ENCODE measurements at places on chromosomes 4 and X.

GRCh38 chr4:18342847-18343246 is 321.3 kb upstream of the LCORL start:
- DNase-seq = no peak

DNA sequence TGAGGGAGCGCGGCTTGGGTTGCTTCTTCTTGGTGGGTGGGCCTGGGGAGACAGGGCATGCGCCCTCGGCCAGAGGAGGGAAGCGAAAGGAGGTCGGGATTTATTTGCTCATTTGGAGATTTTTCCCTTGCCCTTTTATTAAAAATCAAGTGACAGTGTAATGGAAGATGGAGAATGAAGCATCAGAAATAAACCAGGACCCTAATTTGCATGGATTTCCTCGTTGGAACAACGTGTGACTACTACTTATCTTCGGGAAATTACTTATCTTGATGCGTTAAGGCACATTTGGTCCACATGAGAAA is 709 bp upstream of the CLOCK start:
- peak; percentile 47 for DNase-seq

- no peak for DNase-seq
Observed at GRCh38 chrX:126982158-126982557, 162.6 kb downstream of the PRR32 start.

DNA sequence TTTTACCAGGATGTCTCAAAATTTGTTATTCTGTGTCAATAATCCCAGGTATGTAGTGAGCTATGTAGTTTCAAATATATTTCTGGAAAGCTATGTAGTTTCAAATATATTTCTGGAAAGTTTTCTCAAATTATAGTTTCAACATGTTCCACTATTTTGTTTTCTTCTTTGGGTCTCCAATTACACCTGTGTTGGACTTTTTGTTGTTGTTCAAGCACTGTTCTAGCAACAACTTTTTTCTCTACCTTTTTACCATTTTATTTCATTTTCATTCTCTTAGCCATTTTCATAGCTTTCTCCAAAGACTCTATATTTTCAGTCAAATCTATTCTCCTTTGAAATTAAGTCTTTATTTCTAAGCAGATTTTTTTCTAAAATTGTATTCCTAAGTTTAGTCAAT is 88.4 kb downstream of the LCORL start:
- no peak for DNase-seq

- DNase-seq = no peak
Observed at GRCh38 chrX:1894740-1895139, 279.9 kb downstream of the ASMT start.

DNA sequence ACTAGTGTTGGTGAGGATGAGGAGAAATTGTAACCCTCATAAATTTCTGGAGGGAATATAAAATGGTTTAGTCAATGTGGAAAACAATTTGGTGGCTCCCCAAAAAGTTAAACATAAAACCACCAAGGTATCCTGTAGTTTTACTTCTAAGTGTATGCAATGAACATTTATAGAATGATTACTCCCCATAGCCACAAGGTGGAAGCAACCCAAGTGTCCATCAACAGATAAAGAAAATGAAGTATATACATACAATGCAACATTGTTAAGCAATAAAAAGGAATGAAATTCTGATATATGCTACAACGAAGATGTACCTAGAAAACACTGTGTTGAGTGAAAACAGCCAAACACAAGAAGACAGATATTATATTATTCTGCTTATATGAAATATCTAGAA is 569.1 kb upstream of the GRID2 start:
- DNase-seq = no peak

DNA sequence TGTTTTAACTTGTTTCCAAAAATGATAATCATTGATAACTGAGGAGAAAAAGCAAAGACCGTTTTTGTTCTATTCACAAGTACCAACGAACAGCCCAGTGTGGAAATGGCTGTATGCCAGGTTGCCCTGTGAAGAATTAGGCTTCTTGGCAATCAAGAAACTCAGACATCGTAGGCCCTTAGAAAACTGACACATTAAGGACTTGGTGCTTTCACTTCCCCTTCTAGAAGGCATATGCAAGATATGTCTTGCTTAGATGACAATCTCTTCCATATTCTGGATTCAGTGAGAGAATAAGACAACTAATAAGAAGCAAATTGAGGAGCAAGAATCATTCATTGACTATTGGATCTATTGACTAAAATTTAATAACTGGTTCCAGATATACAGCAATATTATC is 56.6 kb downstream of the ANAPC10 start:
- no peak for DNase-seq

DNA sequence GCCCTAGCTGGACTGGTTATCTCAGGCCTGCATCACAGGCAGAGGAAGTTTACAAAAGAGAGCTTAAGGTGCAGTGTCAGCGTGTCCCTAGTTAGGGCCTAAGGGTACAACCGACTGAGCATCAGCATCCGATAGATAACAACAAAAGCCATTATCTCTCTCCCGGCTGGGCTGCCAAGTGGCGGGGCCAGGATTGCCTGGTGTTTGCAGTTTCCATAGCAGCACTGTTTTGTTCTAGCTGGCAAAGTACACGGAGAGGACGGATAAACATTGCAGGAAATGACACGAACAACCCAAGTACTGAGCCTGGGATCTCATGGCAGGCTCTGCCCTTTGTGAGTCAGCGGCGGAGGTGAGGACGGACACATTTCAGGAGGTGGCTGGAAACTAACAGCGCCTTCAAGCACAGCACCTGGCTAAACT is 104.7 kb upstream of the NOCT start:
- DNase-seq = no peak

DNA sequence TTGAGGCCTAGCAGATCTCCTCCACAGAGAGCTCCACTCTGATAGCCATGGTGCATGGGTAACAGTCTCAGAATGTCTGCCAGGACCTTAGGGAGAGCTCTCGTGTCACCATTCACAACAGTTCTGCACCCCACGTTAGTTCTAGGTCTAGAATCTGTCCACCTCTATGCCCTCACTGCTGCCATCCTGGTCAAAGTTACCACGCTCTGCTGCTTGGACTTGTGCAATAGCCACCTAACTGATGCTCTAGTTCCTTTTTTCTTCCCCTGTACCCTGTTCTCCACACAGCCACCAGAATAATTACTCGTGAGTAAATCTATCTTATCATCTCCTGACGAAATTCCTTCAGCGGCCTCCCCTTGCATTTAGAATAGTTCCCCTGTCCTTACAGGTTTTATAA is 268.8 kb upstream of the GATB start:
- no peak for DNase-seq

DNA sequence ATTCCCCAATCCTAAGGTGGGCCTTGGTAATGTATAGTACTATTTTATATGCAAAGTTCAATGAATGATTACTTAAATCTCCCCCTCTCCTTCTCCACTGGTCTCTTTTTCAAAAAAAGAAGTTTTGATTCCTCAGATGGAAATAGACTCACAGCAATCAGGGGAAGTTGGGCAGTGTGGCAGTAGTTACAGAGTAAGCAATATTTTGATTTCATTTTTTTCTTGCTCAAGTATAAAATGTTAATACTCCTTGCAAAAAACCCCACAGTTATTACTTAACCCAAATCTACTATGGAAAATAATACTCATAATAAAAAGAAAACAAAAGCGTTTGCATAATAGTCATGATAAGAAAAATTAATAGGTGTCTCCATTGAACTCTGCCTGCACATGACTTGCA is 56.9 kb upstream of the CXCL8 start:
- no peak for DNase-seq

DNA sequence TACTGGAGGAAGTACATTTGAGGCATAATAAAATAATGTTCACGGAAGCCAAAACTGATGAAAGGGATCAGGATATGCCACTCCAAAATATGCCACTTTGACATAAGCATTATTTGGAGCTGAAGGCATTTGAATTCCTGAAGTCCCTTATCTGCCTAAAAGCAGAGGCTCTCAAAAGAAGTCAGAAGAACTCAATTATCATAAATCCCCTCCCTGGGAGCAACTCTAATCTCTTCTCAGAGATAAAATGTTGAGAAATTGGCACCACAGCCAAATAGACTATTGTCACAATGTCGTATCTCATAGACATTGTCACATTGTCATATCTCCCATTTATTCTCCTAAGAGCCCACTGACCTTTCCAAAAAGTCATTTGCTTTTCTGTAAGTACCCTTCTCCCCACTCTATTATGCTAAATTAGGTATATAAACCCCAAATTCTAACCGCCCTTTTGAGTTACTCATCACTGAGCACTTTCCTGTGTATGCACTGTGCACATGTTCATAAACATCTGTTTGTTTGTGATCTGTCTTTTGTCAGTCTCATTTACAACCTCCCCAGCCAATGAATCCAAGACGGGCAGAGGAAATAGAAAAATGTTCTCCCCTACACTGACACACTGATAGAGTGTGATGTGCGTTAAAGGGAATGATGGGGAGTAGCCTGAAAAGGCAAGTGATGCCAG is 78.5 kb upstream of the NAF1 start:
- no peak for DNase-seq

DNA sequence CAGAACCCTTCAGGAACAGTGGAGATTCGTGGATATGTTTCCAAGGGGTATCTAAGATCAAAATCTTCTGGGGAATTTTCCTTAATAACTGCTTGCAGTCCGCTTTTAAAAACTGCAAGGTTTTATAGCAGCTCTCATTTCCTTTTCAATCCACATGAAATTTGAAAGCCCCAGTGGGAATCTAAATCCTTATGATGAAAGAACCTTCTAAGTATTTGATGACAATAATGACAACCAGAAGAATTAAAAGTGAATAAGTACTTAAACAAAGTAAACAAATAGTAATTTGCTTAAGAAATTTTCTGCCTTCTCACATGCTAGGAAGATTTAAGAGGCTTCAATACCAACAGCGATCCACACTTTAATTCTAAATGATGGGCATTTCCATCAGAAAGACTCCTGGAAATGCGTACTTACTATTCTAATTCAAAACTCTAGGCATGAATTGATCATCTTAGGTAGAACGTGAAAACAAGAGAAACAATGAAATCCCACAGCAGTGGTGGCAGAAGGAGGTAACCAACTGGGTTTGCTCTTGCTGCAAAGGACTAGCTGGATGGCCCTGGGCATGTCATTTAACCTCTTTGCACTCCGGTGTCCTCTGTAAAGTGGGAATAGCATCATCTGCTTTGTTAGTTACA is 37.6 kb upstream of the S100G start:
- DNase-seq = no peak

- no peak for DNase-seq
Observed at GRCh38 chrX:68829582-68830418, 979 bp downstream of the EFNB1 start.

DNA sequence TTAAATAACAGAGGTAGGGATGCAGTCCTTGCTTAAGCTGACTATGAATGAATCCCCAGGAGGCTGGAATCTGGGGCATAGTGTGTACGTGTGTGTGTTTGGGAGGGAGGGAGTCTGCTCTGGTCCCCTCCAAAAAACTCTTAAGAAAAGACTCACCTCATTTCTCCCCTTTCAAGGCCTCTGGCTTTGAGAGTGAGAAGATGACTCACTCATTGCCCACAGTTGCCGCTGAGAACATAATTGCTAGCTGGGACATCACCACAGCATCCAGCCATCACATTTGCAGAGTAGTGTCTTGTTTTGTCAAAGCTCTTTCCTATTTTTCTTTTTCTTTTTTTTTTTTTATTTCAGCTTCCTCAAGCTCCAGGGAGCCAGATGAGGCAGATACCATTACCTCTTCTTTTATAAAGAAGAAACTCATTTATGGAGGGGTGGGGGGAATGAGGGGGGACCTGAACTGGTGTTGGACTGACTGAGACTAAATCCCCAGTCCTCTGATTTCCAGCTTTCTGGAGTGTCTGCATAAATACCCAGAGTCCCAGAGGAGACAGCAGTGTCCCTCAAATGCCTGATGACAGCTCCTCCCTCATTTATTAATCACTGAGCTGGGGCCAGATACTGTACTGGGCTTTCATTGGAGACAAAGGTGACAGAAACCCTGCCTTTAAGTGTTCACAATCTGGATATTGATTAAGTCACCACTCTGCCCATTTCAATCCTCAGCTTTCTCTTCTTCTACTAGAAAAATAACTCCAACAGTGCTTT is 61.9 kb upstream of the LAS1L start:
- DNase-seq = no peak

DNA sequence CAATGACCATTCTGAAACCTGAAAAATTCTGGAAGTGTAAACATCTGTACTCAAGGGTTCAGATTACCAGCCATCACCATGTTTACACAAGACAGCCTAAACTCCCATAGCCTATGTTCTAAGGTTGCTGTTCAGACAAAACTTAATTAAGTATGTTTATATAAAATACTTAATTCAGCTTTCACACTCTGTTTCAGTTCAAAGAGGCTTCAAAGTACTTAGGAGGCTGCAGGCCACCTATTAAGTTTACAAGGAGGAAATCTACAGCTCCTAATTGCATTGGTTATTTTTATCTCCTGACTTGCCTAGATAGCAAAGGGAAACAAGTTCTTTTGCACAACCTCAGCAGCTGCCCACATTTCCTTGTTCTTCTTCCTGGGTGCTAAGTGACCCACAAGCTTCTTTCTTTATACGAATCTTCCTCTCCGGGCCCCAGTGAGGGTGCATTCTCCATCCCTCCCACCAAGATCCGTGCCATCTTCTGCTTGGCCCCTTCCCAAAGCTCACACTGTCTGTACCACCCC is 2.0 kb downstream of the GAK start:
- no peak for DNase-seq

GRCh38 chr4:55345054-55345453 is 988 bp upstream of the SRD5A3 start:
- DNase-seq = no peak

DNA sequence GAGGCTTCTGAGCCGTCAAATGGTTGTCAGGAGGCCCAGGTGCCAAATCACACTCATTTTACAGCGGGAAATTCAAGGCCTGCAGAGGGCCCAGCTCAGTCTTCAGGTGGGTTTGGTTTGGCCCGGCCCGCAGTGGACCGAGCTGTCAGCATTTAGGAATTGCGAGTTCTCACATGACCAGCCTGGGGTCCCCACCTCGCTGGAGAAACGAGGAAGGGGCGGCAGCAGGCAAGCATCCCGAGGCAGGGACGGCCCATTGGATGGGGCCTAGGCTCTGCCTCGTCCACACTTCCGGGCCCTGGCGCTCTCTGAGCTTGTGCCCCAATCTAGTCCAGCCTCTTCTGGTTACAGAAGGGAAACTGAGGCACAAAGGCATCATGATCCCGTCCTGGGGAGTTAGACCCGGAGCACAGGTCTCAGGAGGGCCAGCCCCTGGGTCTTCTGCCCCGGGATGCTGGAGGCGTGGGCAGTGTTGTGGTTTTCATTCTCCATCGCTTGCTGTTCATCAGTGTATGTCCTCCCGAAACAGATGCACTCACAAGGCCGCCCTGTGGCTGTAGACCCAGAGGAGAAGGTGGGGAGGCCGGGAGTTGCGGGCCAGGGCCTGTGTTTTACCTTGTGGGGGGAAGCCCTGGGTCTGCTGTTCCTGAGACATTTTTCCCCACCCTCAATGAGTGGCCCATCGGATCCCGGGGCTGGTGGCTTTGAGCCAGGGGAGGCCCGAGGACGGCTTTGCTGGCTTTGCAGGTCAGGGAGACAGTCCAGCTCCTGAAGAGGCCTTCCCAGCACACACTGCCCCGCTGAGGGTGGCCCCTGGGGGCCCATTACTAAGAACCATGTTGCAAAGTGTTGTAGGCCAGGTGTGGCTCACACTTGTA is 8.9 kb downstream of the PSAPL1 start:
- DNase-seq = no peak
